Activated CD8-positive, alpha-beta memory T cell treated with anti-CD3 and anti-CD28 coated beads for 1 hour (primary cell): ENCODE measurements at places on chromosomes 6 and 20.

- no peak for DNase-seq
Measured at GRCh38 chr6:112227992-112228391, 26.4 kb downstream of the LAMA4 start.

- DNase-seq = no peak
Measured at GRCh38 chr20:44450281-44450889, 25.3 kb upstream of the TTPAL start.

GRCh38 chr20:34363465-34364222 lies 571 bp downstream of the ITCH start:
- no peak for DNase-seq

DNA sequence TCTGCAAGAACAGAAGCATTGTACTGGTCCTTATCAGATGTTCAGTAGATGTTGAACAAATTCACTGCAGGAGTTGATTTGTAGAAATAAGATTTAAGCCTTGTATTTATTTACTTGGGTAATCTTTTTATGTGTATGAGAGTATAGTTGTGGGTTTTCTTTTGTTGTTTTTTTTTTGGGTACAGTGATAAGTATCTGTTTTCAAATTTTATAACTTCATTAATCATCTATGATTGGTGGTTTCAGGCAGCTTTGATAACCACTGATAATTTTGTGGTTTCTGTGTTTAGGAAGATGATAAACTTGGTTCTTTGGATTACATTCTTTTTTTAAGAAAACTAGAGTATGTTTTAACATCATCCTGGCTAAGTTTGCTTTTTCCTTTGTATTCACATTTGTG lies 2.8 kb downstream of the AFDN start:
- no peak for DNase-seq

- no peak for DNase-seq
Measured at GRCh38 chr6:117204903-117205302, 60.5 kb upstream of the VGLL2 start.

DNA sequence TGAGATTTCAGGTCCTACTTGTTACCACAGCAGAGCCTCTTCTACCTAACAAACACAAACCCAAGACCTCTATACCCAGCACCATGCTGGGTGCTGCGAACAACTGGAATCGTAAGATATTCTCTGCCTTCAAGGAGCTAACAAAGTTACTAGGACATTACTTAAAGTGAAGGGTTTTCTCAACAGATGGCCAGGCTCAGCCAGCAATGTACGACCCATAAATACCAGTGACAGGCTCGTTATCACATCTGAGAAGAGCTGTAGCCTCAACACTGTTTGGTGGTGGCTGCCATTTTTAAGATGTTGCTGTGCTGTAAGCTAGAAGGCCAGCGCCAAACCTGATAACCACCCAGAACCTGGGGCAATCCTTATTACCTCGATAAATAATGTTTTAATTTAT lies 406.5 kb downstream of the KIF16B start:
- DNase-seq = no peak
